Substantia nigra (tissue), 51 donors: ENCODE measurements at places on chromosomes 6 and 20.

DNA sequence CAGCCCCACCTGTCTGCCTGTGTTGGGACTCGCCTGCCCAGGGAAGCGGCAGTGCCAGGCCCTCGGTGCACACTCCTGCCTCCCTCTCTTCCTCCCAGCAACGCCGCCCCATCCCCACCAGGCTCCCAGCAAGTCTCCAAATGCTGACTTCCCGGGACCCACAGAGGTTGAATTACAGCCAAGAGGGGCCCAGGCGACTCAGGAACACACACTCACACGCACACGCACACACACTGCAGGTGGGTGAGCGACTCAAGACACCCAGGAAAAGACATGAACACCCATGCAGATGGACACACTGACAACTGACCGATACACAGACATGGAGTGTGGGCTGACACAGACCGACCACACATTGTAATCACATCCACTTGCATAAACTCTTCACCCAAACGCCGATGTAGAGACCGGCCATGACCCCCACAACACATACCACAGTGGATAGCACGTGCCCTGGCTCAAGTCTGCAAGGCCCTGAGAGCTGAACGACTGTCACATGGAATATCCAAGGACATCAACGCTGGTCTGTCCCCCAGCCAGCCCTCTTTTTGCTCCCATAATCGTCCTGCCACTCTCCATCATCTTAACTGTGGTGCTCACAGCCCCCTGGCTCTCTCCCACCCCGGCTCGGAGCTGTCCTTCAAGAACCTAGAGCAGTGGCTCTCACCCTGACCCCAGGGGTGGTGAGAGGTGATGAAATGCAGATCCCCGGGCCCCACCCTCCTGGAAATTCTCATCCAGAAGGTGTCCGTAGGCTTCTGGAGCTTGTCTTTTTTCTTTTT is 470 bp upstream of the FAM83C start:
- no peak for DNase-seq

DNA sequence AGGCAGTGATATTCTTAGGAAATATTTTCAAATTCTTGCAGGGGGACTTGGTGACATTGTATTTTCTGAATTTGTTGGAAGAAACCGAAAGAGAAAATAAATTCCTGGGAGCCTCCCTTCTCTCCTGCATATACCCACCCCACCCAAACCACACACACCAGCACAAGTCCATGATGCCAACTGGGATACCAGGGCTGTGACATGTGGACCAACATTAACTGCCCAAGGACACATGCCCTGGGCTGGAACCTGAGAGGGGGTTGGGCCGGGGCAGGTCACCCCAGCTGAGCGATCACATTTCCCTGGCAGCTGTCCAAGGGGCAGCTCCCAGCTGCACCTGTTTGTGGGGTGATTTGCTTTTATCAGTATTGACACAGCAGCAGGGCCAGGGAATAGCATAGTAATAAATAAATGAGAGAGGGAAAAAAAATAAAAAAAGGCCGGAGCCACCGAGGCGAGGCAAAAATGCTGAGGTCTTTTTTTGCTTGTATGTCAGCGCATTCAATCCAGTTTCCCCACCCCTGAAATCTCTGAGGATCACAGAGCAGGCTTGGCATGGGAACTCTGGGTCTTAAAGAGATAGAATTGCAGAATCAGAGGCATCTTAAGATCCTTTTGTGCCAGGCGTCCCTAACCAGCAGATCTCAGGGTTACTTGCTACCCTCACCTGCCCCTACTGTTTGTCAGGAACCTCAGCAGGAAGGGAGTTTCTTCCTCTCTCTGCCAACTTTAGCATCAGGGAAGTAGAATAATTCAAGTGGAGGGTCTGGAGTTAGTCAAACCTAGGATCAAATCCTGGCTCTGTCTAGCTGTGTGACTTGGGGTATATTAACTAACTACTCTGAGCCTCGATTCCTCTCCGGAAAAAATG is 66.5 kb upstream of the PIM1 start:
- DNase-seq: peak; percentile 19

GRCh38 chr20:3727401-3728021 is 5.0 kb upstream of the HSPA12B start:
- no peak for DNase-seq

GRCh38 chr20:46293084-46293483 is 15.2 kb downstream of the CDH22 start:
- no peak for DNase-seq

GRCh38 chr20:51054233-51054632 is 31.3 kb upstream of the KCNG1 start:
- no peak for DNase-seq

DNA sequence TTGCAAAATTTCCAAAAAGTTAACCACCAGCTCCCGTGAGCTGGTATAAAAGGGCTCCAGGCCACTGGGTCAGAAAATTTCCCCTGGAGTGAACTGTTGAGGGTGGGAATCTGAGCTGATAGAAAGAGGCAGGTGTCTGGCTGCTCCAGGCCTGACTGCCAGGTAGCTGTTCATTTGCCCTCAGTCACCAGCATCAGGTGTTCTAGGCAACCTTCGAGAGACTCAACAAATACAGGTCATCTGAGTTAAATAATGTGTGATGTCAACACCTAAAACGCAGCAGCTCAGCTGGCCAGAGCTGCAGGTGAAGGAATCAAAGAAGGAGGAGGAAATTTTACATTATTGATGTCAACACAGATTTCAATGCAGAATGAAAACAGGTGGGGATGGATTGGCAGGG is 46.7 kb downstream of the KCNK5 start:
- DNase-seq: no peak

DNA sequence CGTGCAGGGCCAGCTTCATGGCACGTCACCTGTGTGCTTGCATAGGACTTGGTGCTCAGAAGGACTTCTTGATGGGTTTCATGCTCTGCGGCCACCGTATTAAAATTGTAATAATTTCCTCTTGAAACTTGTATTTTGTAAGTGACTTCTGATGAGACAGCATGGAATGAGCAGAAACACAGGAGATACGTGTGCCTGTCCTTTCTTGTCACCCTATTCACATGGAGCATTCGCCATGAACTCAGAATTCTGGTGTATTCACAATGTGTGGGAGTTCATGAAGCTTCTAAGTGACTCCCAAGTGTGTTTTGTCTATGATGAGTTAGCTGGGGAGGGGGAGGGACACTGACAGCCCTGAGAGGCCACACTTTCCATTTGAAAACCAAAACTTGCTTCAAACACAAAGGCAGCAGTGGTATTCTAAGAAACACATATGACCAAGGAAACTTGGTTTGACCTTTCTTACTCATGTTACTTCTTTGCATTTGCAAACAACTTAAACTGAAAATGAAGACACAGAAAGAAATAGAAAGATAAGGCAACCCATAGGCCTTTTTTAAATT is 92.1 kb upstream of the NEDD9 start:
- no peak for DNase-seq

DNA sequence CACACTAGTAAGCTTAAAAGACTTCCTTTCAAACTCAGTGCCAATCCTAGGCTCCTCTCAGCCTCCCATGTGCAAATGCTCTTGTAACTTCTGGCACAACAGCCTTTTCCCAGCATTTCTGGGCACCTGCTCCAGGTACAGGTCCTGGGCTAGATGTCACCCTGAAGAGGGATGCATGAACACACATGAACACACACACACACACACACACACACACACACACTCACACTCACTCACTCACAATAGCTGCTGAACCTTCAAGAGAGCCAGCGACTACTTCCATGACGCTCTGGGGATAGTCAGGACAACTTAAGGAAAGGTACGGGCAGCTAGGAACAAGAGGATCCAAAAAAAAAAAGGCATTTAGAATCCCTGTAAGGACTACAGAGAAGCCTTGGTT is 122.8 kb downstream of the INSM1 start:
- DNase-seq: no peak

- no peak for DNase-seq
Observed at GRCh38 chr6:2746557-2747061, 4.1 kb downstream of the MYLK4 start.

- DNase-seq: no peak
Observed at GRCh38 chr20:51172558-51173428, 149.9 kb upstream of the KCNG1 start.
